ENCODE measurements at places on chromosomes 2 and 18.

DNA sequence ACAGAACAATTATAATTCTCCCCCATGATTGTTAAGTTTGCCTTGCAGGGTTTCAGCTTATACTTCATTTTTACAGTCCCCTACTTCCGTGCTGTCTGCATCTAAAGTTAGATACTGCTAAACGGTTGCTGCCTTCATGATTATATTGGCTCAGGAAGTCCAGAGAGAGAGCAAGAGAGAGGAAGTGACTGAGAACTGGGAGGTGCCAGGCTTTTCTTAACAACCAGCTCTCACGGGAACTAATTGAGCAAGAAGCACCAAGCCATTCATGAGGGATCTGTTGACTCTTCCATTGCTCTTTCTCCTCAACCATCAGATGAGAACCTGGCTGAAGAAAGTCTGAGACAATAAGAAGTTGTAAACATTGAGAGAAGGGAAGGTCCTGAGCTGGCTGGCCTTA lies 125.5 kb upstream of the SIX2 start:
- no peak for DNase-seq

DNA sequence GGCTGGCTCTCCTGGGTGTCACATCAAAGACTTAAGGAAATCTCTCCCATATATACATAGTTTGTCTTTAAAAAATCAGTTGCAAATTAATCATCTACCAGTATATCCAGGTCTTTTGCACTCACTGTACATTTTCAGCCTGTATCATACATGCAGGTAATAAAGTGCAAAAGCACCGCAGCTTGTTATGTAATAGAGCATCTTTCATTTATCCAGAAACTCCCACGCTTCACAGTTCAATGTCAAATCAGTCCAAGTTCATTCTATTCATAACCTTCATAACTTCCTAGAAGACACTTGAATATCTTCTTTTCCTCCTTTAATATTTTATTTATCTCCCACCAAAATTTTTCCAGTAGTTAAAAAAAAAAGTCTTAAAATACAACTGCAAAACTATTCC lies 89.6 kb upstream of the KCTD1 start:
- no peak for DNase-seq

GRCh38 chr2:30385327-30385726 lies 61.7 kb upstream of the LCLAT1 start:
- DNase-seq: no peak

DNA sequence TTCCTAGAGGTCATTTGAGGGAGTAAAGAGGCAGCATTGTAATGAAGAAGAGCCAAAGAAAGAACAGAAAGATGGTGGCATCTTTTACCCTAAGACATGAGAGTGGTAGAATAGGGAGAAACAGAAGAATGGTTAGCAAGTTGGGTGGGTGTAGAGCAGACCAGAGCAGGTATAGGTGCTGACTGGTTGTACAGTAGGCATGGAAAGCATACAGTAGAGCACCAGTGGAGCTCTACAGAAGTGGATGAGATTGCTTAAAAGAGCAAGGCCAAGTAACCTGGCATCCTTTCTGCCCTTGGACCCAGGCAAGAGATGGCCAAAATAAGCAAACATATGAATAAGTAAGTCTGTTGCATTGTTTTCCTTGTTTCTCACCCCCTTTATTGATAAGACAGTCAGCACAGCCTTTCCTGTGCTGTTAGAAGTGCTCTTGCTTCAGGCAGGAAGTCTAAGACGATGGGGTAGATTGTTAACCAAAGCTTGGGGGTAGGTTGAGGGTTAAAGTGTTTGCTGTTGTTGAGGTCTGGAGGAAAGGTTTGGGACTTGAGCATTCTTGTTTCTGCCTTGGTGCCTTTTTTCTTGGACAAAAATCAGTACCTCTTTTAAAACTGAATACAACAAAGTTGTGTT lies 76.9 kb downstream of the DIS3L2 start:
- no peak for DNase-seq

DNA sequence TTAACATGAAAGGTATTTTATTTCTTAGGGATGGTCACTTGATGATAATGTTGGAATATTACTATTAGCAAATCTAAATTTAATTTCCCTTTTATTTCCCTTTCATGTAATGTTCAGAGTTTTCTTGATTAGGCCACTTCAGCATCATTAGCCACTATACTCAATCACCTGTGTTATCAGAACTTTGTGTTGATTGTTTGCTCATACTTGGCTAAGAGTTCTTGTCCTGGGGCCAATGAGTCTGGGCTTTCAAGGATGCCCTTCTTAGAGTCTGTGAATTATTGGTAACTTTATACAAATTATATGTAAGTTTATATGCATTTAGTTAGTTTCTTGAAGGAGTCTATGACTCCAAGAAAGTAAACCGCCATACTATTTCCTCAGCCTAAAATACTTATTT lies 408.0 kb upstream of the DDX18 start:
- DNase-seq: no peak

- no peak for DNase-seq
Observed at GRCh38 chr2:151040039-151040438, 221.6 kb downstream of the RBM43 start.

DNA sequence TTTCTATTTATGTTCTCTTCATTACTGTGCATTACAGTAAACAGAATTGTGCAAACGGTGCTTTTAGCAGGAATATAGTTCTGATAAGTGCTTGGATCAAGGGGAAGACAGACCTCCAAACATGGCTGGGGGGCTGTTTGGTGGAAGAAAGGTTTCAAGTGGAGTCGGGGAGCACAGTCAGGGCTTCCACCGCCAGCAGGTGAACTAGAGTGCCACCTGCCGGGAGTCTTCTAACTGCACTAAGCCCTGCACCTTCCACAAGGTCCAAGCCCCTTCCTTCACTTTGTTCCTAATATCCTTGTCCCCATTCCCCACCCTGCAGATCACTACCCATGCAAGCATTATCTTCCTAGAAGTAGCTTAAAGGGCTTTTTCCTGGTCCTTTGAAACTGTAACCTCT lies 11.1 kb downstream of the ONECUT2 start:
- no peak for DNase-seq

- DNase-seq: no peak
Observed at GRCh38 chr2:18214936-18215335, 336.5 kb downstream of the KCNS3 start.

DNA sequence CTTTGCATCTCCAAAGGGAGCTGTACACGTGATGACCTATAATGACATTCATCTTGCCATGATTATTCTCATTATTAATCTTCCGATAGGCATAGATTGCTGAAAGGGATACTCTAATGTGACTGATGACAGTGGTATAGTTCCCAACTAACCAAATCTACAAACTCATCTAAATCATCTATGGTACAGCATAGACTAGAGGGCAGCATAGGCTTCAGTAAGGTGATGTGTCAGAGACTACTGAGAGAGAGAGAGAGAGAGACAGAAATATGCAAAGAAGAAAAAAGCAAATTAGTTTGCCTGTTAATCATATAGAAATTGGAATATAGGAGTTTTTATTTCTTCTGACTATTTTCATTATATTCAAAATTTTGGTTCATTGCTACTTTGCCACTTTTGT lies 89.3 kb downstream of the CSRNP3 start:
- no peak for DNase-seq

DNA sequence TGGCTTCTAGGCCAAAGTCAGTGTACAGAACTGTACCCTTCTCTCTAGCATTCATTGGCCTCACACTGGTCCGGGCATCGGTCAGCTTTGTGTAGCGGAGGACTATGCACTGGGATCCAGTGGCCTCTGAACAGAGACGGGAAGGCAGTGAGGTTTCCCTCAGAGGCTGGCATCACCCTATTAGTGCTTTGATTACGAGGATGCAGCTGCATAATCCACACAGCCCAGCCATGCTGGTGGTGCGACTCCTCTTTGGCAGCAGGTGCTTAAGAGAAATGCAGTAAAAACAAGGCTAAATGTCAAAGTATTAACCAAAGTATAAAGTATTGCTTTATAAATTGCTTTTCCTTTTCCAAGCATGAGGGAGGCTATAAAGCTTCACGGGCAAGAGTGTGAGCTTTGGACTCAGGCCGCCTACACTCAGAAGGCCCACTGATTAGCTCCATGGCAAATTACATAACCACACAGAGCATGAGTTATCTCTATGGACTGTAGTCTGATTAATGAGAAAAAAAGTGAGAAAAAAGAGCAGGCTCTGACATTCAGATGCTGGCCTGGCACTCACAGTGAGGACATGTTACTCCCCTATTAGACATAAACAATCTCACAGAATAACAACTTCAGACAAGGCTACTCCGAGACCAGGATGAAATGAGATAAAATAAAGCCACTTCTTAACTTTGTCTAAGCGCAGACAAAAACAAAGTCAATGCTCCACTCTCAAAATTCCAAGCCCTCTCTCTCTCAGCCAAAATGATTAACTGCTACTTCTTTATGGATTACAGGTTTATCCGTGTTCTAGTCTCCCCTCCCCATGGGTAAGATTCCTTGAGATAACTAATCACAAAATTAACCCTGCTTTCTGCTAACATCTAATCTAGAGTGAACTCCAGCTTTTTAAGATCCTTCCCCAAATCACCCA lies 6.4 kb upstream of the CRYGC start:
- DNase-seq: no peak

DNA sequence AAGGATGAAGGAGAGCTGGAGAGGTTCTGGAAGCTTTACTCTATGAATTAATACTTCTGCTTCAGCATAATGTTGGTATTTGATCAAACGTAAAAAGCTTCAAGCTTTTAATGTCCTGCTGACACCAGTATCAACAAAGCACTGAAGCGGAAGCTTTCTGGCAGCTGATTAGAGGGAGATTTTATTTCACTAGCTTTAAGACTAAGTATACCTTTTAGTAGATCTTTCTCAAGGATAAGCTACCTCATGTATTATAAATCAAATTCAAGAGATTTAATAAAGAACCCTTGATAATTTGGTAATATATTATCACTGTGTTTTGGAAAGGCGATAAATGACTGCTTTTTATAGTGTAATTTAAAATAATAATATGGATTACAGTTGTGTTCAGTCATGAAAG lies 128.0 kb upstream of the CD302 start:
- no peak for DNase-seq

- DNase-seq: no peak
Observed at GRCh38 chr2:26646986-26647672, 6.0 kb upstream of the CIB4 start.

DNA sequence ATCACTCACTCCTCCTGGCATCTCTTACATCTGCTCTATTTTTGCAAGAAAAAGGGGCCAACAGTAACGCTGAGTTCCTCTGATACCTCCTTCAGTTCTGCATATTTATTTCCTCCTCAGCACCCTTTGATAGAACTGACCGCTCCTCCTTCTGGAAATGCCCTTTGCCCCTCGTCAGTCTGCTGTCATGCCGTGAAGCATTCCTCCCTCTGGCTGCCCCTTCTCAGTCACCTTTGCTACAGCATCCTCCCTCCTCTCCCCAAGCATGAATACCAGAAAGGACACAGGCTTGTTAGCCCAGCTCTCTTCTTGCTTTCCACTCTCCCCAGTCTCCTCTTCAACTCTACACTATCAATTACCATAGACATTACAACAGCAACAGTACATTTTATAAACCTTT lies 135.4 kb downstream of the NBAS start:
- no peak for DNase-seq

DNA sequence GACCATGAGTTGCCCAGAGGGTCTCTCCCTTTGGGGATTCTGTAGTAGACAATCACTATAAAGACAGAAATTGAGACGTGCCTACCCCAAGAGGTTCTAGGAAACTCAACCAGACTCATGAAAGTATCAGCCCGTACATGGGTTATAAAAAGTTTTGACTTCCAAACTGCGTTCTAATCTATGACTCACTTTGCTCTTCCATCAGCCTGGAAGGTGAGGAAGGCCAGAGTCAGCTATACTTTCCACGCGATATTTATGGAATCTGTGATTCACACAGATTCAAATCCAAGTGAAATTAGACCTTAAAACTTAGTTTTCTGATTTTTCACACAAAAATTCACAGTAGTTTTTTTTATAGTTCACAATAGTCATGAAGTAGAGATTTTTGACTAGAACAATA lies 7.7 kb upstream of the LYPD1 start:
- no peak for DNase-seq

GRCh38 chr2:145623136-145623535 lies 1103.2 kb upstream of the ZEB2 start:
- no peak for DNase-seq

DNA sequence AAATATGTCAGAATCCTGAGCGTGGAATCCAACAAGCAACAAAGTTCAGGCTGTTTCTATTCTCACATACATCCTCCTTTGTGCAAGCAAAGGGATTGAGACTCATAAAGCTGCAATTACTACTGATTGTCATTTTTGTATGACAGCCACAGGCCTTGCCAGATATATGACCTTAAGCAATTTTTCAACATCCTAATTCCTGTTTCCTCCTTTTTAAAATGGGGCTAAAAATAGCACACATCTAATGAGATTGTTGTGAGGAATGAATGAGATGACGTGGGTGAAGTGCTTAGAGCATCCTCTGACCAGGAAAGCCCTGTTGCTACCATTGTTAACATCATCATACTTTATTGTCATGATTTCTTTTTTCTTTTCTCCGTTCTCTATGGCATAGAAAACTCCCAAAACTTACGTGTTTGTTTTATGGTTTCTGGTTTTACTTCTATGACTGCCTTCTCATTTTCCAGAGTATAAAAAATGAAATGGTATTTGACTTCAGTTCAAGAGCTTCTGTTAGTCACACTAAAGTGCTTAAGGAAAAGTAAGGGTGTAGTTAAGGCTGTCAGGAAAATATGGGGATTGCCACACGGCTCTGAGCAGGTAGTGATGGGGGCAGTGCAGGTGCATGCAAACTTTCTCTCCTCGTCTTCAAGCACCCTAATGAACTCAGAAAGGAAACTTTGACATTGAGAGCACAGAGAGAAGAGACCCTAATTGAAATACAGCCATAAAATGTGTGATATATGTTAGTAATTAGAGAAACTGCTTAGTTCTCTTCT lies 590.6 kb upstream of the NETO1 start:
- no peak for DNase-seq

DNA sequence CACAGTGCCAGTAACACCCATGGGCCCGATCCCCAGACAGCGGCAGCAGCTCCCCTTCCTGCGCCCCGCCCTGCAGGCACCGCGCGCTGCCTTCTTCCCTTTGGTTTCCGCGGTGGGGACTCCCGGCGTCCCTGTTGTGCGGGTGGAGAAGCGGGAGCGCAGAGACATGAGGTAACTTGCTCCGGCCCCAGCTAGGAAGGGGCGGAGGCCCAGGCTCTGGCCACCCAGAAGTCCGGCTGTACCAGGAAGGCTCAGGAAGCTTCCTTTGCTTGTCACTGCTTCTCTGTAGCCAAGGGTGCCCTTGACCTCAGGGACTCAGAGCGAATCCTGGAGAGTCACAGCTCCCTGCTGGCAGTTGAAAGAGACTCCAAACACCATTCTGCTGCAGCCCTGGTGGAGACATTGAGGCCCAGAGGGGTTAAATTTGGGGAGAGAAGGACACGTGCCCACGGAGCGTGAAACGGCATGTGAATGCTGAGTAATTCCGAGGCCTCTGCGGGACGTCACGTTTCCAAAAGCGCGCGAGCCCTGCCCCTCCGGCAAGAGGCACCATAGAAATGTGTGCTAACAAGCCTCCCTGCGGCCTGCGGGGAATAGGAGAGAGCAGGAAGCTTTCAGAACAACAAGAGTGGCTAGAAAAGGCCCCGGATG lies 6.7 kb upstream of the ADCY3 start:
- DNase-seq: peak; percentile 52

- no peak for DNase-seq
Observed at GRCh38 chr2:213238753-213239495, 45.3 kb upstream of the SPAG16 start.

GRCh38 chr2:167592441-167592840 lies 655.0 kb downstream of the STK39 start:
- no peak for DNase-seq
